Tibial artery (tissue), 4 donors: ENCODE measurements at places on chromosomes 1 and 21.

GRCh38 chr1:235843461-235843961 is 23.2 kb downstream of the LYST start:
- DNase-seq: no peak

DNA sequence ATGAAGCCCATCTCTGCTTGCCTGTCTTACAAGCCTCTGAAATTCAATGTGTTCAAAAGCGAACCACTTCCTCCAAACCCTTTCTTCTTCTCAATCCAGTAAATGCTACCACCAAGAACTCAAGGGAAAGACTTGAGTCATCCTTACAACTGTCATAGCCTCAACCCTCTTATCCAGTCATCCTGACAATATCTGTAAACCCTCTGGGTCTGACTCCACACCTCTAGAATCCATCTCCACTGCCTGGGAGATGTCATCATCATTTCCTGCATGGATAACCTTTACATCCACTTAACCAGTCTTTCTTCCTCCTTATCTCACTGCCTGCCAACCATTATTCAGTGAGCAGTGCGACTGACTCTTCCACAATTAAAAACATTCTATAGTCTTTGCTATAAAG is 441.1 kb downstream of the SETD4 start:
- DNase-seq: no peak

- peak; percentile 78 for DNase-seq
These were observed 19.1 kb downstream of the OPTC start for GRCh38 chr1:203512848-203513584.

GRCh38 chr1:30853350-30853749 is 55.2 kb downstream of the SDC3 start:
- DNase-seq: no peak

GRCh38 chr1:11560061-11560460 is 81.1 kb downstream of the DISP3 start:
- no peak for DNase-seq

DNA sequence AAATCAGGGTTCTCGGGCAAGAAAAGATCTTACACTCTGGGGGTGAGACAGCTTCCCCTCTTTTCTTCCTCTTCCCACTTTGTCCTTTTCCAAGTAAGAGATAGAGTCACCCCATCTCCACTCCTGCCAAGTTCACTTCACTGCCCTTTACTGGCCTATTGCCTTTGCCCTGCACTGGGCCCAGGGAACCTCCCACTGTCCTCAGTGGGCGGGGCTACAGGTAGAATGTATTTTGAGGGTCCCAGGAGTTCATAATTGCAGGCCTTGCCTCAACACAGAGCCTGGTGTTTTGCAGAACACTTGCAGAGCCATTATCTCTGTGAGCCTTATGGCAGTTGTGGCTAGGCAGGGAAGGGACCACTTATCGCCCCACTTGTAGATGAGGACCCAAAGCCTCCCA is 3.3 kb downstream of the AMPD2 start:
- DNase-seq: no peak

DNA sequence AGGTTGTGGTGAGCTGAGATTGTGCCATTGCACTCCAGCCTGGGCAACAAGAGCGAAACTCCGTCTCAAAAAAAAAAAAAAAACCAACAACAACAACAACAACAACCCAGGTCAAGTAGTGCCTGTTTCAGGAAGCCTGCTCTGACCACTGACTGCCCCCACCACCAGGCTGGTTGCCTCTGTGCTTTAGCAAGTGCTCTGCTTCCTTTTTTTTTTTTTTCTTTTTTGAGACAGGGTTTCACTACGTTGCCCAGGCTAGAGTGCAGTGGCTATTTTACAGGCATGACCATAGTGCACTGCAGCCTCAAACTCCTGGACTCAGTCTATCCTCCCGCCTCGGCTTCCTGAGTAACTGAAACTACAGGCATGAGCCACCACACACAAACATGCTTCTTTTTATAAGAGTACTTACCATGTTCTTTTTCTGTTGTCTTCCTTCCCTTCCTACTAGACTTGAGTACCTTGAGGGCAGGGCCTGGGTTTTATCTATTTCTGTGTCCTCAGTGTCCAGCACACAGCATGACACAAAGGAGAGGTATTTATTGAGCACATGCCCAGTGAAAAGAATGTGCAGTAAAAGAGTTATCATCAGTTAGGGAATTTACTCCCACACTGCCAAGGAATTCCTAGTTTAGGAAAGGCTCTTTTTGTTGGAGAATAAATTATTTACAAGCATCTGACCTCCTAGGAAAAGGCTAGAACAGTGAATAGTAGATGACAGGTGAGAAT is 9.9 kb upstream of the COA7 start:
- no peak for DNase-seq

GRCh38 chr21:38505654-38506523 is 7.6 kb upstream of the ERG start:
- DNase-seq: no peak

GRCh38 chr1:11838349-11839272 is 9.0 kb downstream of the NPPA start:
- DNase-seq: peak; percentile 78

GRCh38 chr1:51853360-51853759 is 25.2 kb downstream of the NRDC start:
- DNase-seq: no peak

GRCh38 chr1:58310881-58311280 is 235.6 kb downstream of the OMA1 start:
- no peak for DNase-seq

- no peak for DNase-seq
These were observed 3.9 kb upstream of the FLG start for GRCh38 chr1:152328801-152329391.

DNA sequence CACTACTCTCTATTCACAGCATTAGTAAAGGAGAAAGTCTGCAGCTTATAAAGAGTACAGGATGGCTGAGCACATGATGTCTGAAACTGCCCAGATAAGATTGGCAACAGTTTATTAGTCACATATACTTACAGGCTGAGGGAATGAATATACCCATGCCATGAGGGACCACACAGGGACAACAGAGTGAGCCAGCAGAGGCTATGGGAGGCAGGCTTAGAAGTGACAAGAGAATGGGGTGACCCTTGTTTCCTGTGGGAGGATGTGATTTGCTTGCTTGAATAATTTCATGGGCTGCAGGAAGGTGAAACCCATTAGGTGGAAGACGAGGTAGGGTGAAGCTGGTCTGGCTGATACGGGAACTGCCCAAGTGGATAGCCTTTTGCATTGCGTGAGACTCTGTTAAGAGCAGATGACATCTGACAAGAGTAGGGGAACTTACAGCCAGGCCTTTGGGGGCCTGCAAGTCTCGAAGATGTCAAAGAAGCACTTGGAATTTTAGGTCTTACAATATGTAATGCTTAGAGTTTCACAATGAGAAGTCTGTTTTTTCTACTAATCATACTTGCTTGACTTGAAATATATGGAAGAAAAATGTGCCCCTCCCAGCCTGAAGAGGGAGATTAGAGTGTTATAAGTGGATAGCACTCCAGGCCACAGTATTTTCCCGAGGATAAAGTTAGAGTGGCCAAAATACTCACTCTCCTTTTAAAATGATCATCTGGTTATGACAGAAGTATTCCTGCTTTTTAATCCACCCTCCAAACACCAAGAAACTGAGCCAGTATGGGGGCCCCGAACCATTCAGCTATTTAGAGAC is 34.6 kb upstream of the TNFSF4 start:
- DNase-seq: no peak

GRCh38 chr1:165424454-165425216 is 20.3 kb downstream of the RXRG start:
- no peak for DNase-seq

DNA sequence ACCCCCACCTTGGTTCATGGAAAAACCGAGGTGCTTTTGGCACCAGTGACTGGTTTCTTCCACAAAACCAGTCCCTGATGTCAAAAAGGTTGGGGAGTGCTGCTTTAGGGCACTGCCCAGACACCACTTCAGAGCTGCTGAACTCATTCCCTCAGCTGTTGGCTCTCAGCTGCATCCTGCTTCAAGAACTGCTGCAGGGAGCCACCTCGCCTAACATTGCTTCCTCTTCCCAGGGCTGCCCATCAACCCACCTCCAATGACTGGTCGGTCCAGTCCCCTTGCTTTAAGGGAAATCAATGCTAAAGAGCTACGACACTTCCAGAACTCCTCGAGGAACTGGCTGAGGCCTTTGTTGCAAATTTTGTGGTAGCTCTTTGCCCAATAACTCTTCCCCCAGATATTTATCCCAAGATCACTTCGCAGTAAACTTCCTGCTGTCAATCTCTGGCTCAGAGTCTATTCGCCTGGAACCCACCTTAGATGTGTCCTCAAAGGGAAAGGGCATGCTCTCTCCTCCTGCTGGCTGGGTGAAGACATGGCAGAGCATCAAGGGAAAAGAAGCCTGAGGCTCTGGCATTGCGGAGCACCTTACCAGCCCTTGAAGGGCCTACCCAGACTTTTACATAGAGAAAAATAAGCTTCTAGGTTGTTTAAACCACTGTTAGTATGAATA is 29.0 kb downstream of the C1orf52 start:
- no peak for DNase-seq

DNA sequence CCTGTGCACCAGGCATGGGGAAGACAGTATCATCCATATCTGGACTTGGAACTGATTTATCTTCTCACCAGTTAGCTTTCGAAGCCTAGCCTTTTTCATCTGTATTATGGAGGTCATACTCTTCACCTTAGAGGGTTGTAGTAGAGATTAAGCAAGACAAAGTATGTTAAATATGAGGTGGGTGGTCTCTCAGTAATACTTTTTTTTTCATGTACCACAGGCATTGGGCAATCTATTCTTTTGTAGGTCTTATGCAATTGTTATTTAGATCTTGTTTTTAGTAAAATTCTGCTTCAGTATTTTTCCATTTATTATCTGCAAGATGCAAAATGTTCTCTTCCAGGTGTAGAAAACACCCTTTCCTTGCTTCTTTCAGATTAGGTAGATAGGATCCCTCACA is 35.2 kb upstream of the OR2B11 start:
- DNase-seq: no peak

GRCh38 chr1:97740891-97741290 is 179.9 kb downstream of the DPYD start:
- DNase-seq: no peak

DNA sequence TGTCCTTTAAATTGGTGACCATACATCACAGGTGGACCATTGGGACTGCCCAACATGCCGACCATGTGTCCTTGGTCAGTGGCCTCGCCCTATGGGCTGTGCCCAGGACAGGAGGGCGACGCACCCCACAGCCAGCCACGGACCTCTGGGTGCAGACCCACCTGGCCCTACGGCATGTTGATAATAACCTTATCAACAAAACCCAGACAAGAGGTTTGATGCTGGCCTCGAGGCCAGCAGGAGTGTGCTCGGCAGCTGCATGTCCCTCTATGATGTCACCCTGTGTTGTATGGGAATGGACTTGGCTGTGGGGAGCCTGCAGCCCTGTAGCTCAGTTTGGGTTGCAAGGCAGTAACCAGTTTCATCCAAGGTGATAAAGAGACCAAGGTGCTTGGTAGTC is 32.1 kb downstream of the SLC37A1 start:
- no peak for DNase-seq

- peak; percentile 65 for DNase-seq
These were observed 15.4 kb downstream of the SLC2A7 start for GRCh38 chr1:9010781-9011323.

DNA sequence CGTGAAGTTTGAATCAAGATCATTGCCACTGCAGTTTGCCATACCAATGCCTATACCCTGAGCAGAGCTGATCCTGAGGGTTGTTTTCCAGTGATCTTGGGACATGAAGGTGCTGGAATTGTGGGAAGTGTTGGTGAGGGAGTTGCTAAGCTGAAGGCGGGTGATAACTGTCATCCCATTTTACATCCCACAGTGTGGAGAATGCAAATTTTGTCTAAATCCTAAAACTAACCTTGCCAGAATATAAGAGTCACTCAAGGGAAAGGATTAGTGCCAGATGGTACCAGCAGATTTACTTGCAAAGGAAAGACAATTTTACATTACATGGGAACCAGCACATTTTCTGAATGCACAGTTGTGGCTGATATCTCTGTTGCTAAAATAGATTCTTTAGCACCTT is 78.6 kb downstream of the FMN2 start:
- no peak for DNase-seq

GRCh38 chr1:230594214-230594773 is 48.0 kb upstream of the COG2 start:
- DNase-seq: no peak

- no peak for DNase-seq
These were observed 1.8 kb upstream of the ZDHHC18 start for GRCh38 chr1:26824731-26825130.

DNA sequence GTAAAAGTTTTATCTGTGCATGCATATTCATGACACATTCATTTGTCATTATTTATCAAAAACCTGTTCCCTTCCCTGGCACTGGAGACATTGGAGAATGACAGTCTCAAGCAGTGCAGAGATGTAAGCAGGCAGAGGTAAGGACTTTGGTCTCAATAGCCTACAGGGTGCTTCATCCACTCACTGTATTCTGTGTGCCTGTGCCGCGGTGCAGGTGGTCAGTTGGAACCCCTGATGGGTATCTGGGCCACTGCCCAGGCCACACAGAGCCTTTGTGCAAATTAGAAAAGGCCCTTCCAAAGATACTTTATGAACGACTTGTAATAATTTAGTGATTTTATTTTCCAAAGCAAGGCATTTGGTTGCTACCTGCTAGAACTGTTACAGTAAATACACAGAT is 44.0 kb downstream of the CDC42 start:
- no peak for DNase-seq

DNA sequence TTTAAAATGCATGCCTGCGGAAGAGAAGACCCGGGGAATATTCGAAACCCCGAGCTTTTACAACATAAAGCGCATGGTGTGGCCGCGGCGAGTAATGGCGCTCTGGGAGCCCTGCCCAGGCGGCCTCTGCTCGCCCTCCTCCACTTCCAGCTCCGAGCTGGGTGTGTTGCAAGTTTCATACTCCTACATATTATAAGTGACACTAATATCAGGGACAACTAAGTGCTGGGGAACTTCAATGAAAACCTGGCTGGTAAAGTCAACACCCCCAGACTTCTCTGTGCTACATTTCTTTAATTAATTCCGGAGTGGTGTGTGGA is 11.8 kb downstream of the SIM2 start:
- DNase-seq: no peak

- DNase-seq: peak; percentile 68
These were observed 623.2 kb upstream of the PKN2 start for GRCh38 chr1:88060750-88061491.

DNA sequence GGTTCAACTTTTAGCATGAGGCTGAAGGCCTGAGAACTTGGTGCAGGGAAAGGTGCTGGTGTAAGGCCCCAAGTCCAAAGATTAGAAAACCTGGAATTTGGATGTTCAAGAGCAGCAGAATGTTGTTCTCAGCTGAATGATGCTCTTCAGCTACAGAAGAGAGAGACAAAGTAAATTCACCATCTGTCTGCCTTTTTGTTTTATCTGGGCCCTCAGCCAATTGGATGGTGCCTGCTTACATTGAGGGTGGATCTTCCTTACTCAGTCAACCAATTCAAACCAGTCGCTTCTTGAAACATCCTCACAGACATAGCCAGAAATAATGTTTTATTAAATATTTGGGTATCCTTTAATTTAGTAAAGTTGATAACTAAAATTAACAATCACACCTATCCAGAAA is 748.2 kb upstream of the ADAMTS5 start:
- no peak for DNase-seq
